ENCODE measurements at places on chromosomes 4 and X.
A peak's percentile ranks its signal among the peaks of the same experiment; 100 is the strongest.

GRCh38 chr4:183408796-183409195 lies 35.6 kb upstream of the CDKN2AIP start:
- no peak for DNase-seq

DNA sequence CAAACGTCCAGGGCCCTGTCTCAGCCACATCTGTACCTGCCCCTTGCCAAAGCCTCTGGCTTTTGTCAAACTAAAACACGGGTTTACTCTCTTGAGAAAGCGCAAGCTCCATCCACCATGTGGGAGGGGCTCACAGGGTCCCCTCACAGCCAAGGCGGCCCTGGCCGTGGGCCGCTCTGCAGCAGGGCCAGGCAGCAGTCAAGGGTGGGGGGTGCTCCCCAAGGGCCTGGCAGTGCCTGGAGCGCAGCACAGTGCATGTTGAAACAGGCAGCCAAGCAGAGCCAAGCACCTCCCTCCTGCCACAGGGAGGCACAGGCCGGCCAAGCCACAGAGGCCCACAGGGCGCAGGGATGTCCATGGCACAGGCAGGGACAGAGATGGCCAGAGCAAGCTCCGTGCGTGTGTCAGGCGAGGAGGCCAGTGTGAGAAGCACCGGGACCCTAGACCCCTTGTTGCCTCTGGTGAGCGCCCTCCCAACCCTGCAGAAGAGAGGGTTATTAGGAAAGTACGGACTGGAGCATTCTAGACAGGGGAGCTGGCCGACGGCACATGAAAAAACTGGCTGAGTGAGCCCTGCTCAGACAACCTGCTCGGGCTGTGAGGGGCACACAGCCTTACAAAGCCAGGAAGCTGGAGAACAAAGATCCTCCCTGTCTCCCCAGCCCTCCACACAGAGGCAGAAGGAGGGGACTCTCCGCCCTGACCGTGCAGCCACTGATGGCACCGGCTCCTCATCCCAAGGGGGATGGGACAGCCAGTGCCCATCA lies 39.0 kb downstream of the FAM53A start:
- DNase-seq, result no peak

DNA sequence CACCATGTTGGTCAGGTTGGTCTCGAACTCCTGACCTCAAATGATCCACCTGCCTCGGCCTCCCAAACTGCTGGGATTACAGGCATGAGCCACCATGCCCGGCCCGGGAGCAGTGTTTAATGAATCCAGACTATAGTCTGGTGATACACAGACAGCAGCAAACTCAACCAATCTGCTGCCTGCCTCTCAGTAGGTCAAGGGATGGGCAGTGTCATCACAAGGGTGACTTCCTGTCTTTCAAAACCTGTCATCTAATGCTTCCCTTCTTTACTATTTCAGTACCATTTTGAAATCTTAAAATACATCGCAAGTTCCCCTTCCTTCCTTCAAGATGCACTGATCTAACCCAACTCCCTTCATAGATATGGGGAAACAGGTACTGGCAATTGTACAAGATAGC lies 8.4 kb downstream of the RPL39 start:
- peak; percentile 72 for DNase-seq

GRCh38 chr4:133550436-133550835 lies 401.3 kb downstream of the PCDH10 start:
- DNase-seq, result no peak

DNA sequence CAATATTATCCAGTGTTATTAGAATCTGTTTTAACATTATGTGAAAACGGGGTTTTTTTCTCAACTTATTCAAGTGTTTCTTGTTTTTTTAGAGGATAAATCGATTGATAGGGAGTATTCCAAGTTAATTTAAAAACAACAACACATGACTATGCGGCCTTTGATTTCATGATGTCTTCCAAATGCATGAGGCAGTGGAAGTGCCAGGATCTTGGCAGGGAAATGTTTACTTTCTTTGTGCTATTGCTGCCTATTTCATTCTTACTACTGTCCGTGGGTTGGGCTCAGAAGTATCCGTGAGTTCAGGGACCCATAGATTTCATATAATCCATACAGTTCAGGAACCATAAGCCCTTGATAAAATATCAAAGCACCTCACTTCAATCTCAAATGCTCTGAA lies 64.6 kb downstream of the ABCG2 start:
- no peak for DNase-seq

GRCh38 chrX:107619885-107620322 lies 8.4 kb upstream of the PRPS1 start:
- no peak for DNase-seq

GRCh38 chrX:139332441-139332840 lies 198.1 kb upstream of the F9 start:
- no peak for DNase-seq

DNA sequence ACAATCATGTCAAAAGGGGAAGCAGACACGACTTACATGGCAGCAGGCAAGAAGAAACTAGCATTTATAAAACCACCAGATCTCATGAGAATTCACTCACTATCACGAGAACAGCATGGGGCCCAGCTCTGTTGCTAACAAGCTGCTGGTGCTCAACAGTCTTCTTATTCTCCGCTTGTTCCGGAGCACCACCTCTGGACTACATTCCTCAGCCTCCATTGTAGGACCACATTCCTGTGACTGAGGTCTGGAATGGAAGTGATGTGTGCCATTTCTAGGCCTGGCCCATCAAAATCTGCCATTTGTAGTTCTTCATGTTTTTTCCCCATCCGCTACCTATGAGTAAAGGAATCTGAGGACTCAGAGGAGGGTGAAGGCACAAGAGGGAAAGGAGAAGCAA lies 111.5 kb upstream of the PTCHD1 start:
- DNase-seq, result no peak

DNA sequence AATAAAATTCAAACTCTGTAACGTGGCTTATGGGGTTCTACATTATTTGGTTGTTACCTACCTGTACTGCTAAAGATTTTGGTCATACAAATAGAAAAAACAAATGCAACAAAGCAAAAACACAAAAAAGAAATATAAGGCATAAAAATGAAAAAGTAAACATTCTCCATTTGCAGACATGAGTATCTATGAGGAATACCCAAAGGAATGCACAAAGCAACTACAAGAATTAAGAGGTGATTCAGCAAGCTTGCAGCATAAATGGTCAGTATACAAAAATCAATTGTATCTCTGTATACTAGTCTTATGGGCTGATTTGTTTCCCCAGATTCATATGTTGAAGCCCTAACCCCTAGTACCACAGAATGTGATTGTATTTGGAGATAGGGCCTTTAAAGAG lies 3.6 kb upstream of the PDE5A start:
- no peak for DNase-seq

DNA sequence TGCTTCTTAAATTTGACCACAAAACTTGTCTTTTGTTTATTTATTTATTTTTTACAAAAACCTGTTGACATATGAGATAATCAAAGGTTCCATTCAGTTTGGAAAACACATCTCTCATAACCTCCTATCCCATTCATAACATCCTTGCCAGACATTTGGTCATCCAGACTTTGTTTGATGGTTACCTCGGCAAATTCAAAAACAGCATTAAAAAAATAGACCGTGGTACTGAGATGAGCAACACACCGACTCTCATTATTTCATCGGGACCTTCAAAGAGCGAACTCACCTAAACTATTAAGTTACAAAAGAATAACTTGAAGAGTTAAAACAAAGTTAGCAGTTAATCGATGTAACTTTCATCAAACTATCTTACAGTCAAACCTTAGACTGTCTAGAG lies 85.8 kb upstream of the RPS6KA3 start:
- no peak for DNase-seq

DNA sequence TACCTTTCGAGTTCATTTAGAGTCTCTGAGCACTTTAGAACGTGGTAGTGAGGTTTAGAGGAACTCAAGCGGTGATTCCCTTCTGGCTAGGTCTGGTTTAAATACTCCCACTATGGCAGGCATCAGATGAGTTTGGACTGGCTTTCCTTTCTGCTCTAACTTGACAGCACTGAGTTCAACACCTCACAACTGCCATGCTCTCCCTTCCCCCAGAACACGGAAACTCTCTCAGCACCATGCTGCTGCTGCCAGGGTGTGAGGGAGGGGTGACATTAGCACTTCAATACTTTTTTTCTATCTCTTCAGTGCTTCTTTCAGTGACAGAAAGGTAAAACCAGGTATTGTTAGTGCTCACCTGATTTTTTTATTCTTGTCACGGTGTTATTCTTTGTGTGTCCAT lies 234.5 kb upstream of the AGTR2 start:
- DNase-seq, result no peak

Measured in AML-193 (cell line).